Bronchial epithelial cell (primary cell): ENCODE measurements at places on chromosomes 6 and 20.
A peak's percentile ranks its signal among the peaks of the same experiment; 100 is the strongest.

DNA sequence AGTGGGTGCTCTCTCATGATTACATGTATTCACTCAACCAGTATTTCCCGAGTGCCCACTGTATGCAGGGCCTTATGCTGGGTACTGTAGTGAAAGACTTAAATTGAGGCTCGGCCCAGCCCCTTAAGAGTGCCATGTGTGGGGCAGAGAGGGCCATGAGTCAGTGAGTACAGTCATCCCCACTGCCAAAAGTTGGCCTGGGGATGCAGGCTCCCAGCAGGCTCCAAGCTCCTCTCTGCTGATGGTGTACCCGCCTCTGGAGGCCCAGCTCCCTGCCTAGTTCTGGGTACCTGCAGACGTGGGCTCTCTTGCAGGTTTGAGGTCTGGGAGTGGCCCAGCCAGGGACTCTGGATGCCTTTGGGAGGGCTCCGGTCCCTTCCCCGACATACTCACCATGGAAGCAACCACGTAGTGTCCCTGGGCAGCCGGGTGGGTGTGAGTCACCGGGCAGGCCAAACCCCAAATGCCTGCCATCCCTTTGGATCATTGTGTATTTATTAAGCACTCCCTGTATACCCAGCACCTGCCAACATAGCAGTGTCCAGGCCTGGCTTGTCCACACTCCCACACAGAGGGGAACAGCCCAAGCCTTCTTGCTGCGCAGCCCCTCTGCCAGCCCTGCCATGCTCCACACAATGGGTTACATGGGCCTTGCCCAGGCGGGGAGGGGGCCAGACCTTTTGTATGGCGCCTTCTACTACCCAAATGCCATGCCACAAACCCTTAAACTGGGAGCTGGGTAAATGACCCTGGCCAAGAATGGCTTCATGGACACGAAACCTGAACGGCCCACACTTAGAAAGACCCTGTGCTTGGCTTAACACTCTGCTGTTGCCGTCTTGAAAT is 153.6 kb downstream of the VEGFA start:
- DNase-seq, result peak; percentile 86

DNA sequence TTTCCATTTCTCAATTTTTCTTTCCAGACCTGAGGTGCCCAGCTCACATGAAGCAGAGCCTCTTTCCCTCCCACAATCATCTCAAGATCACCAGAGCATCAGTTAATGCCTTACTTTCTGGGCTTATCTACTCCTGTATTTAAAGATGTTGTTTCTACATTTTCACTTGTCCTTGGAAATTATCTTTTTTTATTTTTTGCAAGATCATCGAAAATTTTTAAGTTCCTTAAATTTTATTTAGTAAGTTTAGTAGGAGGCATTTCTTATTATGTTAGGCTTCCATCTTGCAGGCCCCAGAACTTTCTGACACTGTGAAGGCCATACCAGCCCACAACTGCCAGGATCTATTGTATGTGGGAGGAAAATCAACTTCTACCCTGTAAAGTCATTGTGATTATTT is 466.0 kb downstream of the PRKN start:
- no peak for DNase-seq

DNA sequence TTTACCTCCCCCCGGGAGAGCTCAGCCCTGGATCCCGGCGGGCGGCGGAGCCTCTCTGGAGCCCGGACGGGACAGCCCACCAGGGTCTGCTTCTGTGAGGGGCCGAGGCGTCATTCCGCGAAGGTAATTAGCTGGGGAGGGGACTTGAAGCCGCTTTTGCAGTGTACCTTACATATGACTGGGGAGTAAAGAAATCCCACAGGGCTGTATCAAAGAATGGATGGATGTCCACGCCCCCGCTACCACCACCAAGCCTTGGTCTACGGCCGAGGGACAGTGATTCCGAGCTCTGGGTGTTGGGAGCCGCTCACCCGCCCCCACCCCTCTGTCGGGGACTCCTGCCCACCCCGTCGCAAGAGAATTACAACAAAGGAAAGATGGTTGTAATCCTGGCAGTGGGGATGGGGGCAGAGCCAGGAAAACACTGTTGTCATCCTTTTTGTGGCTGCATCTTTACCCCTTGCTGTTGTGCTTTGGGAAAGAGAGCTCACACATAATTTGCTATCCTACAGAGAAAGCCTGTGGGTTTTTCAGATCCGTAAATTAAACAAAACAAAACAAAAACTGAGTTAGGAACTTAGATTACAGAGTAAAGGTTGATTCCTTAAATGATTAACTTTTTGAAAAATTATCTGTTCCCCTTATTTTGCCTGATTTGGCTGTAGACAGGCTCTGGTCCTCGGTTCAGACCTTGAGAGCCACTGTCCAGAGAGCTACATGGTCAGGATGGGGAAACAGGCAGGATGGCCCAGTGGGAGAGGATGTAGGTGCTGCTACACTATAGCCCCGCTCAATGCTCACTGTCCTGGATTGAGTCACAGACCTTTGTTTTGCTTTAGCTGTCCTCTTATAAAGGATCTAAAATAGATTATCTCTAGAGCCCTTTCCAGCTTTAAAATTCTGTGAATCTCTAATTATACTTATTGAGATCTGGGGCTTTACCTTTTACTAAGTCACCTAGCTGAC is 997 bp upstream of the FBXO30 start:
- DNase-seq, result no peak

- DNase-seq, result no peak
These were observed 49.7 kb downstream of the SYNE1 start for GRCh38 chr6:152587473-152587872.

DNA sequence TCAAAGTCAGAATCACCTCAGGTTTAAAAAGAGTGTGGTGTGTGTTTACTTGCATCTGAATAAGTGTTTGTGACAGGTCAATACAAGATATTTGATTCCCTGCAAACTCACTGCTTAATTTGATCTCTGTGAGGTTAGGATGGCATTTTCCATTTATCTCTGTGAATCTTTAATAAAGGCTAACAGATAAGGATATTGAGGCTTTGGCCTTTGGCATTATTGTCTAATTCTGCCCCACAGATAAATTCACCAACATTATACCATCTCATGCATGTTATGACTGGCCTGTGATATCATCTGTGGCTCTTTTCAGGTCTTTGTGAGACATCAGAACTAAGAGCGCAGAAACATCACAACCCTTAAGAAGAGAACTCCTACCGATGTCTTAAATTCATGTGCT is 84.7 kb downstream of the TRMT6 start:
- peak; percentile 91 for DNase-seq

DNA sequence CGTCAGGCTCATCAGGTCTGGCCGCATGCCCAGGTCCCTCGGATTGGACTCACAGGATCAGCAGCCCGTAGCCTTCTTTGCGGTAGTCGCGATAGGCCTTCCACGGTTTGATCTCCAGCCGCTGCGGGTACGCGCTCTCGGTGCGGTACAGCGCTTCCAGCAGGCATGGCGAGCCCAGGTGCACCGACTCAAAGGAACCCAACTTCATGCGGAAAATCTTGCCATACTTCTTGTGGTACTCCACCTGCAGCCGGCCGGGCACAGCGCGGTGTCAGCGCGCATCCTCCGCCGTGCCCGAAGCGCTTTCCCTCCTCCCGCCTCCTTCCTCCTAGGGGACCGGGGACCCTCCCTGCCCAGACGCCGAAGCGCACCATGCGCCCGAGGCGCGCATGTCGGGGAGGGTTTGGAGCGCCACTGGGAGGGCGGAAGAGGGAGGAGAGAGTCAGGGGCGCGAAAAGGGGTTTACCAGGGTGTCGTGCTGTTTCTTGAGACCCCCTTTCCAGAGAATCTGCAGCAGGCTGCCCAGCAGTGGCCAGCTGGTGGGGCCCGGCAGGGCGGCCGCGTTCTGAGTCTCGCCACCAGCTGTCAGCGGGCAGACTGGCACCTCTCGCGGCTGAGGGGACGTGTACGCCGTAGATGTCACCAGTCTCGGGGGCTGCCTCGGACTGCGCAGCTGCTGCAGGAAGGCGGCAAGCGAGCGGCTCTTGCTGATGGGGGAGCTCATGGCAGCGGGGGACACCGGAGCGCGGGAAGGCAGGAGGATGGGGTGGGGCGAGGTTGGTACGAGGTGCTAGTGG is 732 bp downstream of the CYP24A1 start:
- DNase-seq, result no peak

- DNase-seq, result no peak
These were observed 45.9 kb upstream of the CENPW start for GRCh38 chr6:126293891-126294524.
